Cerebellar nuclear complex (tissue), 1 donor: ENCODE measurements at places on chromosomes 1 and 21.
A peak's percentile ranks its signal among the peaks of the same experiment; 100 is the strongest.

DNA sequence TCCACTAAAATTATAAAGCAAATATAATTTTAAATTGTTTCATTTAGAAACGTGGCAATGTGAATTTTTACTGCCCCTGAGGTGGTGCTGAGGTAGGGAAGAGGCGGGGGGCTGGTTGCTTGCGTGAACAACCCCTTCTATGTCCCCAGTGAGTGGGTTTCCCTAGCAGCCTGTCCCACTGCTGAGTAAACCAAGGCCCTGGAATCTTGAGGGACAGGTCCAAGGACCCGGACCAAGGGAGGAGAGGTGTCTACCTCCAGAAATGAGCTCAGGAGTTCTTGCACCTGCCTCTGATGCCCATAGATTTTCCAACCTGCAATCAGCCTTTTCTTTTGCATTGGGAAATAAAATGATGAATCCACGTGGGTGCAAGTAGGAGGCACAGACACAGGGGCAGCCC, 649 bp upstream of the LDLRAD1 start:
- DNase-seq: no peak

GRCh38 chr1:25657883-25658760, 41.5 kb downstream of the MAN1C1 start:
- no peak for DNase-seq

- no peak for DNase-seq
Measured at GRCh38 chr1:197776351-197777105, 1.2 kb upstream of the DENND1B start.

- peak; percentile 18 for DNase-seq
Measured at GRCh38 chr1:159229260-159229885, 24.7 kb downstream of the ACKR1 start.

DNA sequence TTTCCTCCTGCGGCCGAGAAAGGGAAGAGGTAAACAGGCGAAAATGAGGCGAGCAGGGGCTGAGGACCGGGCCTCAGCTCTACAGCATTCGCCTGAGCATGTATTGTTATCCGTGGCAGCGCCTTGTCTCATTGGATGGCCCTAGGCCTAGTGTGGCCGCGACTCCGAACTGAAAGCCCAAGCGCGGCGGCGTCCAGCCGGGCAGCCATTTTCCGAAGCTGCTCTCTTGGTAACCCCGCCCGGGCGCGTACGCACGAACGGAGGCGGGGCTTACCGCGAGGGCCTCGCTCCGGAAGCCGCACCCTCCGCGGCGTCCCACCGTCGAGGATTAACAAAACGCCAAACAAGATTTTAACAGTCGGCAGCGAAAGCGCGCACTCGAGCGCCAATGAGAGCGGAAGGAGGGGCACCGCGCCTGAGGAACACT, 797 bp upstream of the USP1 start:
- no peak for DNase-seq

DNA sequence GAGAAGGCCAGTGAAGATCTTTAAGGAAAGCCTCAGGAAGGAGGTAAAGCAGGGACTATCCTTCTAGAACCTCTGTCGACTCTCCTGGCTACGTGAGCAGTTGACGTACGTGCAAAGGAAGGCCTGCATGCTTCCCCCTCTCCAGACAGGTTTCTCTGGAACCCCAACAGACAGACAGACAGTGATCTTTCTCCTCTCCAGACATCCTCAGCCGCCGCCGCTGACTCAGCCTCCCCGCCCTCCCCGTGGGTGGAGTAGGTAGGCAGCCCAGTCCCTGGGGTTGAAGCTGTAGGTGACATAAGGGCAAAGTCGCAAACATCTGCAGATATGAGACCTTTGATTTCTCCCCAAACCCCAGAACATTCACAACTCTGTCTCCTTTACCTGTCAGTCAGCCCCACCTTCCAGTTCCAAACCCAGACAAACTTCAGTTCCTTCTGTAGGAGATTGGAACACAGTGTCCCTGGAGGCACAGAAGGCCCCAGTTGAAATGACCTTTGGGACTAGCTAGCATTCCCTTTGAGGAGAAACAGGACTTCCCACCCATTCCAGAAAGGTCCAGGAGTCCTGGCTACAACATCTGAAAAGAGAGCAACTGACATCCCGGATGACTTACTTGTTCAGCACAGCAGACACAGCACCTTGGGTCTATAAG, 146.0 kb upstream of the JUN start:
- no peak for DNase-seq

GRCh38 chr1:147890177-147890790, 12.3 kb upstream of the GJA8 start:
- DNase-seq: no peak

DNA sequence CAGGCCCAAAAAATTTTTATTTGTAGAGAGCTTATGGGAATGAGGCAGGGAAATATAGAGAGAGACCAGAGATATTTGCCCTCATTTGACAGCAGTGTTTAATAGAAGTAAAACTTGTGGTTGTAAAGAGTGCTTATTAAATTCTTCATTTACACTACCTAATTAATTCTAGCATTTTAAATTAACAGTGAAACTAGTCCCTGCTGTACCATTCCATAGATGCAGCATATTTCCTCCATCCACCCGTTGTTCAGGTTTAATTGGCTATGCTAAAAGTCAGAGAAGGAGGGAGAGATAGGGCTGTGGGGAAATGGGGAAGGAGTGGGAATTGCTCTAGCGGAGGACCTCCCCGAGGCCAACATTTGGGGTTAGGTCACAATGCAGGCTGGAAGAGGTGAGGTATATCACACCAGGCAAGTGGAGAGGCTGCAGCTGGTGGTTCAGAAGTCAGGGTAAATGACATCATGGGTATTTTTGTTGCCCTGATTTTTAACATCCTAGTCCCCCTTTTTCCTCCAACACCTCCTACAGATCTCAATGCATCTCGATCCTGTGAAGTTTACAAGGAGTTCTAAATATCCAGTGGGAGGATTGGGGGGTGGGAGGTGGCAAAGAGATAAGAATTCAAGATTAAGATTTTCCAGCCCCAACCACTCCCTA, 38.6 kb downstream of the ELAVL4 start:
- DNase-seq: no peak

GRCh38 chr1:75611014-75611413, at the start of gene SLC44A5:
TSS of gene SLC44A5 (minus strand) at chr1:75611114. CDS start at chr1:75541447, 69,667 bp downstream.
- DNase-seq: no peak

- no peak for DNase-seq
Measured at GRCh38 chr1:165463978-165464377, 19.1 kb upstream of the RXRG start.

- no peak for DNase-seq
Measured at GRCh38 chr1:184970691-184971161, 3.6 kb downstream of the NIBAN1 start.

DNA sequence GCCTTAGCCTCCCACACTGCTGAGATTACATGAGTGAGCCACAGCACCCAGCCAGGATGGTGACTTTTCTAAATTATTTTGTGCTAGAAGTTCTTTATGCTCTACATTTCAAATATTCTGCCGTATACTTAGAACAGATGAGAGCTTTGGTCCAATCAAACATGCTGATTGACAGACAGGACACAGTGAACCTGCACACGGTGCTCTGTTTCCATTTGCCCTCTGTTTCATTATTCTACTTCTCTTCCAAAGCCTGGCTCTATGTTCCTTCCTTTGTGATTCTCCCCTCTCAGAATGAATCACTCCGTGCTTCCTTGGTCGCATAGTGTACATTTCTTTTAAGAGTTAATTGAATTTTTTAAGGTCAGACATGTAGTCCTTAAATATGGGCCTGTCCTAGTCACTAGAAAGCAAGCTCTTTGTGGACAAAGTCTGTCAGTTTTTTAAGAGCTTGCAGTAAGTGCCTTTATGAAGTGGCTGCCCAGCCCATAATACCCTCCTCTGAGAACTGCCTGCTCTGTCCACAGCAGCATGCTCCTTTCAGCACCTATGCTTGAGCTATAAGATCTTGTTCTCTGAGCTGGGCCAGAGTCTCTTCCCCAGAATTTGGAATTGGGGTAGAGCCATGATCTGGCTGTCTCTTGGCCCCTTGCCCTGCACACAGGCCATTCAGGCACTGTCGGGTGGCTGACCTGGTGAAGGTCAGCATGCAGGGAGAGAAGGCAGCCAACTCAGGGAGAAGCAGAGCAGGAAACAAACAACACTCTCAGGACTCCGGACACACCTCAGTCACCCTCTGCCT, 66.8 kb upstream of the SLC44A3 start:
- no peak for DNase-seq
